ENCODE measurements at places on chromosomes 5 and 9.

DNA sequence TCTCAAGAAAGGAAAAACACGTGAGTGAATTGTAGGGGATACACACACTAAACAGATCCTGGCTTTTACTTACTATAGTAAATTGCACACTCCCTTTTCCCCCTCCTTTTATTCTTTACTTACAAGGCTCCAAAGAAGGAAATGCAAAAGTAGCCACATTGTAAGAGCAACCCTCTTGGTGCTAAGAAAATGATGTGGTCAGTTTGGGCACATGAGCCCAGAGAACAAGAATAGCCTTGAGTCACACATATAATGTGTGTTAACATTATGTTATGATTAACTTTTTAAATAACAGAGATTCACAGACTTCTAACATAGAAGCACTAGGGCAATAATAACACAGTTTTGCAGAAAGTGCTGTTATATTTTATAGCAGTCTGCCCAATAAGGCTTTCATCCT lies 48.5 kb downstream of the PCSK5 start:
- DNase-seq, result no peak

DNA sequence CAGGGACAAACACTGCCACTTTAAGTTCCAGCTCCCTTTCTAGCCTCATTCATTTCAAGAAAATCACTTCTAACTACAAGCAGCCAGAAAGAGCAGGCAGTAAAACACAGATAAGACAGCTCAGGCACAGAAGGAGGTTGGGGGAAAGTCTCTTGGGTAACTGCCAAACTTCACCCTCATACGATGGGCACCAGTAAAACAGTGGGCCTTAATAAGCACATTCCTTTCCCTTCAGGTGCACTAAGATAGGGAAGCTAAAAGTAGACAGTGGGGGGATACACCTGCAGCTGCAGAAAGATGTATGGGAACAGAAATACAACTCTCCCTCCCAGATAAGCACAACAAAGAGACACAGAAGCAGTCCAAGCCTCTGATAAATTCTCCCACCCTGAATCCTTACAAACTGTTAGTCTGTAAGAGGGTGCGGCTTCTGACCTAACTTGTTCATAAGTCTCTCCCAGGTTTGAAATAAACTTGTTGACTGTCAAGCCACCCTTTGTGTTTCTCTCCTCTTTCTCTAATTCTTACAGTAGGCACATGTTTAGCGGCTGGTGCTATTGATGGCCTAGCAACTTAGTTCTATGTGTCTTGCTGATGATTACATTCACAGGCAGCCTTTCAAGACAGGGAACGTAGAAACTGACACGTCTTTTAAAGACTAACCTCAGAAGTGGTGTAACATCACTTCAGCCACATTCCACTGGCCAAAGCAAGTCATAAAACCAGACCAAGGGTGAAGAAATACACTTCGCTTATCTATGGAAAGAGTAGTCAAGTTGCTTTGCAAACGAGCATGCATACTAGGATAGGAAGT lies 6.8 kb upstream of the CKS2 start:
- peak; percentile 65 for DNase-seq

- no peak for DNase-seq
Observed at GRCh38 chr9:4861145-4861544, 68.4 kb downstream of the RCL1 start.

- DNase-seq, result no peak
Observed at GRCh38 chr9:100600521-100601079, 22.7 kb downstream of the CAVIN4 start.

DNA sequence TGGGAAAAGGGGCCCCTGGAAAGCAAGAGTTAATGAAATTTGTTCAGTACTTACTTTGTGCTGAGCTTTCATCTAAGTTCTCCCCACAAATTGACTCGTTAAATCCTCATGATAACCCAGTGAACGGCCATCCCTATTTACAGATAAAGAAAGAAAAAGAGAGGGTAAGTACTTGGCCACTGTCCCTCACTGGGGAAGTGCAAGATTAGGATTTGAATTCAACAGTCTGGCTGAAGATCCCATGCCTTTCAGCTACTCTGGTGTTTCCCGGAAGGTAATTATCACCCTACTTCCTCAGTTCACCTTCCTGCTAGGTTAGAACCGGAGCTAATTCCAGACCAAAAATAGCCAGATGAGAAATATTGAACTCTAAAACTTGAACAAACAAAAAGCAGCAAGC lies 269.2 kb upstream of the TLE4 start:
- DNase-seq, result no peak

DNA sequence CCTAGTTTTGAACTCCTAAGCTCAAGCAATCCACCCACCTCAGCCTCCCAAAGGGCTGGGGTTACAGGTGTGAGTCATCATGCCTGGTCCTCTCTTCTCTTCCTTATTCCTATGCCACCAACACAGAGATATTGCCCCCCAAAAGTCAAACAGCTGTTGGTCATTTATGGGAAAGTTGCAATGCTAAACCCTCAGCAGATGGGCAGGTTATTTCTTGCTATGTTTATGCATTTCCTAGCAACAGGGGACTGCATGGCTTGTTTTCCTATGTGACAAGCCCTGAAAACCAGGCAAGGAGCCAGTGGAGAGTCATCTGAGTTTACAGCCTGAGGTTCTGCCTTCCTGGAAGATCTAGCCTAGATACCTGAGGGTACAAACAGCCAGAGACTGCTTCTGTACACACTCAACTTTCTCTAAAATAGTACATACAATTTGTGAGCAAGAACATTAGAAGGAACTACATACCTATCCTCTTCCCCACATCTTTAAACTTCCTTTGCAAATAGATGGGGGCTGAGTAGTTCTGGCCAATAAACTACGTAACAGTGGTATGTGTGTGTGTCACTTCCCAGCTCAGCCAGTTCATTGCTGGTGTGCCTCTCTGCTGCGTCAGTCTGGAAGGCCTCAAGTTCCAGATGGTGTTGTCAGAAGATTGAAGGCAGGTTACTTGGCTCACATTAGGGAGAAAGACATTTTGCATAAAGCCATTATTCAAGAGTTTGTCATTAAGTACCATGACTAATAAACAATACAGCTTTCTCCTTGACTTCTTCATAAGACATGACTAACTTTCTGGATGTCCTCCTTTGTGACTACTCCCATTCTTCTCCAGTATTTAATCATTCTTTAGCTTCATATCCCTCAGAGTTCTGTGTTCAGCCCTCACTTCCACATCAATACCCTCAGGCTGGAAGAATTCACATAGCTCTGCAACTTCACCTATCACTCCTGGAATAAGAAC lies 65.3 kb downstream of the CSNK1A1 start:
- peak; percentile 99 for DNase-seq

DNA sequence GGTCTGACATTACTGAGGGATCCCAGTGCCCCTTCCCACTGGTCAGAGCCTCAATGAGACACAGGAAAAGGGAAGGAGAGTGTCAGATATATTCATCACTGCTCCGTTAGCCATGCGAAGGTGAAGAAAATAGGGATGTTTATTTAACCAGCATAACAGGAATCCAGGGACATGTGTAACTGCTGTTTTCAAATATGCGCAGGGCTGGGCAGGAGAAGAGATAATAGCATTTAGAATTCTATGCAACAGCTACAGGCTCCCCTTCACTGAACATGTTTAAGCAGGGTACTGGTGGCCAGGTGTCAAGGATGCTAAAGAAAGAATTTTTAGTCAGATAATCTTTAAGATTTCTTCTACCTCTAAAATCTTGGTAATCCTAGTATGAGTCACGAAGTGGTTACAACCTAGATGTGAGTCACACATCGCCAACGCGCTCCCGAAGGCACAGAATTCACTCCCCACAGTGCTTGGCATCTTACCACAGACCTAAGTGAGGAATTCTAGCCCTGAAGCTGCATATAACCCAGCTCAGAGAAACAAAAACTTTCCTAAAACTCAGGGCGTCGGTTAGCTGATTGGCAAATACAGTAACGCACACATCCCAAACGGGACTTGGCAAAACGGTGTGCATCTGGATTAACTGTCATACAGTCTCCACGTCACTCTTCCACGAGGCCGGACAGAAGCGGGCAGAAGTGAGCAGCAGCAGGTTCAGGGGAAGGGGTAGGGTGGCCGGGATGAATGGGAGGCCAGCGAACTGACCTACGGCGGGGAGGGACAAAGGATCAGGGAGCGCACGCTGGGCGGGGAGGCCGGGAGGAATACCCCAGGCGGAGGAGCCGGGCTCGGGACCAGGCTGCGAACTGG lies 1.1 kb downstream of the CTNNAL1 start:
- peak; percentile 91 for DNase-seq

- no peak for DNase-seq
Observed at GRCh38 chr9:98584059-98584458, 124.7 kb downstream of the GABBR2 start.

DNA sequence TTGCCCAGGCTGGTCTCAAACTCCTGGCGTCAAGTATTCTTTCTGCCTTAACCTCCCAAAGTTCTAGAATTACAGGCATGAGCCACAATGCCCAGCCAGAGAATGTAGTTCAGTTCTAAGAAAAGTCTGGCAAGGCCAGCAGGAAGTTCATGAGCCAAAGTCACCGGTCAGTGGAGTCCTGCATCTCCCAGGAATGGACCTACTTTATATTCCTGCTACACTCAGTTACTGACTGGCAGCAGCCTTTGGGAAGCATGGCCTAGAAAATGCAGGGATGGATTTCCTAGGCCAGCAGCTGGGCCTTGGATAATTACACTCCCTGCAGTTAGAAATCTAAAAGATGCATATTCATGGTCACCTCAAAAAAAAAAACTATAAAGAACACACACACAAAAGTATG lies 135.7 kb downstream of the CAAP1 start:
- no peak for DNase-seq

DNA sequence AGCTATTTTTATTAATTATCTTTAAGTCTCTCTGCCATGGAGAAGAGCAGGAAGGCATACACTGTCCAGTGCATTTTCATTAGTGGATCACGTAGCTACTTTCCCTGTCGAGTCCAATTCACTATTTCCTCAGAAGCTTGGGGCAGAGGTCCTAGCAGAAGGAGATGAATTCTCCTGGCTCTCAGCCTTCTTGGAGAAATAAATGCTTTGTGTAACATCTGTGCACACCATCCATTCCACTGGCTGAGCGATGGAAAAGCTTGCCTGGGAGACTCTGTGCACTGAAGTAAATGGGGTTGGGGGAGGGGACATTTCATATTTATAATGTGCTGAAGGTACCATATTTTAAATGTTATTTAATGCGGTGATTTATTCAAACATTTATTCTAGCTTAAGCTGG lies 23.4 kb downstream of the PROP1 start:
- DNase-seq, result peak; percentile 33

DNA sequence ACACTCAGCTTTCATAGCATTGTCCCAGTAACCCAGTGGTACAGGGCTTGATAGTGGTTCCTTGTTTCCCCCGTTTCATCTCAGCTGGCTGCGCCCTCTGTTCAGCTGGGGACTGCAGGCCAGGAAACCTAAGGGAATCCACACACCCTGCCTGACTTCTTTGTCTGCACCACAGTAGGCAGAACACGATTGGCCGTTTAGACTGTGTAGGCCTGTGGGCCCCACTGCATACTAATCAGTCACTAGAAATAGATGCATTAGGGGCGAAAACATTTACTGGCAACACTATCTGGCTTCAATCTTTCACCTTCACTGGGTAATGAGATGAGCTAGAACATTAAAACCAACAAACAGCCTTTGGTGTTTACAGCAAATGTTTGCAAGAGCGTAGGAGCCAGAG lies 512.7 kb upstream of the BRINP1 start:
- no peak for DNase-seq

DNA sequence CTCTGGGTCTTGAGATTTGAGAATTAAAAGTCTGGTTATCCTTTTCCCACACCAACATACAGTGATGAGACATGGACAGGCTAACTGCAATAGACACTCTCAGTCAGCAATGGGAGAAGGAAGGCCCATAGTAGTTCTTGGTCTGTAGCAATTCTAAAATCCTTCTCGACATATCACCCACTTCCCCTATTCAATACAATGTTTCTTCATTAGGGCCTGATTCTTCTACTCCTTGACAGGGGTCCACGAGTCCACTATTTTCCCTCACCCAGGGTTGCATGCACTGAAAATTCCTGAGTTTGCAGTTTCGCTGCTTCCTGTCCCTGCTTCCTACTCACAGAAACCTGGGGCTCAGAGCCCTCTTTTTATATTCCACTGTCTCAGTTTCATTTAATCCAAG lies 402.8 kb downstream of the MAT2B start:
- DNase-seq, result no peak

Measured in AG09309 (cell line).